ENCODE measurements at places on chromosomes 6 and 20.
A peak's percentile ranks its signal among the peaks of the same experiment; 100 is the strongest.

GRCh38 chr6:81979329-81979728, 226.8 kb upstream of the TENT5A start:
- DNase-seq, result no peak

- DNase-seq, result no peak
Observed at GRCh38 chr20:53964067-53964466, 106.3 kb downstream of the BCAS1 start.

GRCh38 chr6:141107591-141108160, 1025.0 kb upstream of the GJE1 start:
- DNase-seq, result peak; percentile 38

DNA sequence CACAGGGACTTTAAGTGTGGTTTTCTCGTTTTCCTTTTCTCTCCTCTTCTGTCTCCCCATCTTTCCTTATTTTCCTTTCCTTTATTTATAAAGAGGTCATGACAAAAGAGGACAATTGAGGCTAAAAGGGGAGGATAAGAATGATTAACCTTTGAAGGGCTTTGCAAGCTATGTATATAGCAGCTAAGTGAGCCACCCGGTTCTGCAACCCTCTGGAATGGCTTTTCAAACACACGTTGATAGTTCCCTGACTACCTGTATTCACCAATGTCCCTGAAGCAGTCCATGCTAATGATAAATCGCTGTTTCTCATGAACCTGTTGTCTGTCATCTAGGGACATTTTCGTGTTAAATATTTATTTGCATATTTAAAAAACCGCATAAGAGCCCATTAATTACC, 124.4 kb upstream of the RALGAPA2 start:
- no peak for DNase-seq

- peak; percentile 40 for DNase-seq
Observed at GRCh38 chr6:137233911-137234863, 15.0 kb upstream of the IFNGR1 start.

DNA sequence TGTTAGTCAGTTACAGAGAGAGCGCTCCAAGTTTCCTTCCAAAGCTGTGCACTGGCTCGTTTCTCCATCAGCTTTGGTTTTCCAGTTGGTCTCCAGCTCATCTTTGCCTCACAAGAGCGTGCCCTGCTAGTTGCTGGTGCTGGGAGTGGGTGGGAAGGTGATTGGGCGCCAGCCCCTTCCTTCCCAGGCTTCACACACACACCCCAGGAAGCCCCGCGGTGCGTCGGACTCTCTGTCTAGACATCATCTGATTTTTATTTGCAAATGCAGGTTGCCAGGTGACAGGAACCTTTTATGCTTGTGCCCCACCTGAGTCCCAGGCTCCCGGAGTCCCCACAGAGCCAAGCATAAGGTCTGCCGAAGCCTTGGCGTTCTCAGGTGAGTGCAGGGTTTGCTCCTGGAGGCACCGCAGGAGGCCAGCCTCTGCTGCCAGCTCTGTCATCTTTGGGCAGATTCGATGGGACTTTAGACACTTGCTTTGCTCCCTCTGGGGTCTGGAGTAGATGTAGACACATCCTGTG, 7.1 kb downstream of the IRF4 start:
- DNase-seq, result no peak

DNA sequence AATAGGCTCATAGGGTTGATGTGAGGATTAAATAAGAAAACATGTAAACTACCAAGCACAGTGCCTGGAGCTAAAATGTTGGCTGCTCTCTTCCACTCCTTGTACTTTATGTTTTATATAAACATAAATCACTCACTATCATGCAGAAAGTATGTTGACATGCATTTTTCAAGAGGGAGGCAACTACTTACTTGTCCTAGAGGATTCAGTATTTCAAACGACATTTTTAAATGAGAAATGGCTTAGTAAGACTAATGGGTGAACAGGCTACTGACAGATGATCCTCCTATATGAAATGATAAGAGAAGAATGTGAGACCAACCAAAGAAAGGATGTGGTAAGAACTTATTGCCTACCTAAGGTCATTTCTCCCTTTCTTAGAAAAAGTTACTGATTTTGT, 21.0 kb downstream of the LATS1 start:
- peak; percentile 38 for DNase-seq

- no peak for DNase-seq
Observed at GRCh38 chr6:105111105-105111504, 68.7 kb downstream of the POPDC3 start.

DNA sequence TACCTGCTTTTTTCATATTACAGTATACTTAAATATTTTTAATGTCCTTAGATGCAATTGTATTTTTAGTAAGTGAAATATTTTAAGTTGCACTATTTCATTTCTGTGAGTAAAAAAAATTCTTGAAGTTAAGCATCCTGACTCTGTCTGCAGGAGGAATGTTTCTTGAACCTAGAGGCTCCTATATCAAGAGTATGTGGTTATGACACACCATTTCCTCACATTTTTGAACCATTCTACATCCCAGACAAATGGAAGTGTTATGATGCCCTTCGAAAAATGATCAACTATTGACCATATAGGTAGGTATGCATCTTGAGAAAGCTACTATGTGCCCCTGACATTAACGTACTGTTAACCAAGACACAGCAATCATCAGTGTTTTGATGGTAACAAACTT, 237.0 kb downstream of the BCKDHB start:
- DNase-seq, result no peak

DNA sequence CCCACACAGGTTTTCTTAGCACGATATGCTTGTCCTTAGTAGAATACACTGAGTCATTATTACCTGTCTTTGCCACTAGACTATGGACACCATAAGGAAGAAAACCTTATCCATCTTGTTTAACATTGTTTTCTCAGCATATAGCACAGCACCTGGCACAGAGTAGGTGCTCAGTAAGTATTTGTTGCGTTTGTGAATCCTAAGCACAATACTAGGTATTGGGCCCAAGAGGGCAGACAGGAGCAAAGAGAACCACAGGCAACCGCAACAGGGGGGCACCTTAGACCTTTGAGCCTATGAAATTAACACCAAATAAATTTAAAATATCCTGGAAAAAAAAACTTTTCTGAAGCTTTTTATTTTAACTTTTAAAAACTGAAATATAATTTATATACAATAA, 3.7 kb upstream of the NCOA6 start:
- DNase-seq, result no peak

GRCh38 chr20:24417485-24417884, 51.9 kb upstream of the SYNDIG1 start:
- DNase-seq, result no peak

DNA sequence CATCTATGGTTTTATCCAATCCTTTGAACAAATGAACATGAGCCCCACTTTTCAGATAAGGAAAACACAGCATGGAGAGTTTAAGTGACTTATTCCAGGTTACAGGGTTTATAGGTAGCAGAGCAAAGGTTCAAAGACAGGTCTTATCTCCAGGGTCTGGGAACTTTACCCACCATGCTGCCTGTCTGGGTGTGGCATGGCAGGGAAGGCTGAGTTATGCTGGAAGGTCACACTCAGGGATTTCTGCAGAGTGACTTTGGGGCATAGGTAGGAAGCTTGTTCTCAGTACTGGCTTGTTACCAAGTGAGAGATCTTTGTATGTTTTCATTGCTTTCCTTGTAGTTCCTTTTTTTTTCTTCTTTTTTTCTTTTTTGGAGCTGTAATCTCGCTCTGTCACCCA, 1.8 kb downstream of the ZNF831 start:
- DNase-seq, result no peak

GRCh38 chr6:162728197-162728596, 423 bp downstream of the PACRG start:
- DNase-seq, result no peak

- DNase-seq, result no peak
Observed at GRCh38 chr6:39279539-39279938, 34.7 kb downstream of the KCNK17 start.

- DNase-seq, result no peak
Observed at GRCh38 chr6:41651962-41652657, 13.8 kb downstream of the MDFI start.

DNA sequence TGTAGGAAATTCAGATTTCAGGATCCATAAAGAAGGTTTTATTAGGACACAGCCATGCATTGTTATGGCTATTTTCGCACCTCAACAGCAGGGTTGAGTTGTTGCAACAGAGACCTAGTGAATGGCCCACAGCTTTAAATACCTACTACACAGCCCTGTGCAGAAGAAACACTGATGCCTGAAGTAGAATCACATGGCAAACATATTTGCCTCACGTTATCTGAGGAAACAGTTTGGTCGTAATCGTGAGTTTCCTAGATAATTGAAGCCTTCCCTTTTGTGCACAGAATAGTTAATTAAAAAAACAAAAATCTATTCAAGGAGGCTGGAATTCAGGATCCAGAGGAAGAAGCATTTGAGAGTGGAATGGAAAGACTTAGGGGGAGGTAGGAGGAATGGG, 55.1 kb downstream of the GCNT2 start:
- DNase-seq, result no peak

GRCh38 chr6:162344646-162345010, 382.9 kb downstream of the PRKN start:
- DNase-seq, result no peak

DNA sequence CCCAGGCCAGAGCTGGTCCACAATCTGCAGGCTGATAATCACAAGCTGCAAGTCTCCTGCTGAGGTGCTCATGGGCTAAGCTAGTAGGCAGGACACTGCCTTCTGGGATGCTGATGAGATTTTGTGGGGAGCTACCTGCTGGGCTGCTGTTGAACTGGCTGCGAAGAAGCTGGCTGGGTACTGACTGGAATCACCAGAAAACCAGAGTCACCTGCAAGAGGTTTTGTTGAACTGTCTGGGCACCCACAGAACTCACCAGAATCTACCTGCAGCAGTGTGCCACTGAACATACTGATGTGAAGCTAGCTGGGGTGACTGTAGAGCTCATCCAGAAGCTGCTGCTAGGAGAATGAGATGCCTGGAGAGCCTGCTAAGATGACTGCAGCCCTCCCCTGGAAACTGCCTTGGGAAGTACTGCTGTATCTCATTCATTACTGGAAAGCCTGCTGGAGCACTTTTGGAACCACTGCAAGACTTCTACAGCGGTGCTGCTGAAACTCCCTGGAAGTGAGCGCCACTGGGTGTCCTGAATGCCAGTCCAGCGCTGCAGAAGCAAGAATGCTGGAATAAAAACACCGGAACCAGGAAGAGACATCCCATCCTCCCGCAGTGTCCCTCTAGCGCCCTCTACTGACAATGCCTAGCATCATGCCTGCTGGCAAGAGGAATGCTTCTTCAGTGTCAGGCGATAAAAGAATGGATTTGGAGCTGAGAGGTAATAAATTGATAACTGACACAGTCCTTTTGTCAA, 64.9 kb upstream of the ARHGAP18 start:
- DNase-seq, result peak; percentile 44
